ENCODE measurements at places on chromosomes 6 and 20.

DNA sequence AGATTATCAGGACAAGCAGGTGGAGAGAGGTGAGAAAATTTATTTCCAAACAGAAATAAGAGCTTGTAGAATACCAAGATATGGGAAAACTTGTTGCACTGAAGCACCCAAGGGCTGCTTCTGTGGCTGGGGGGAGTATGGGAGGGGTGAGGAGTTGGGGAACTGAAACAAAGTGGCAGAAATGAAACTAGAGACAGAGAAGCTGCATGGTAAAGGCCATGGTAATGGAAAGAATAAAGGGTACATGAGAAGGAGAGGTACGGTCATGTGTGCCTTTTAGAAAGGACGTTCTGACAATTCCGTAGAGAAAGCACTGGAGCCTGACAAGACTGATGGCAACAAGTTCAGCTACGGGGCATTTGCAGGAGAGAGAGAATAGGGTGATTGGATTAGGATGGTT lies 51.6 kb upstream of the RIN2 start:
- no peak for DNase-seq

GRCh38 chr20:23609486-23610109 lies 3.9 kb upstream of the CST9 start:
- no peak for DNase-seq

DNA sequence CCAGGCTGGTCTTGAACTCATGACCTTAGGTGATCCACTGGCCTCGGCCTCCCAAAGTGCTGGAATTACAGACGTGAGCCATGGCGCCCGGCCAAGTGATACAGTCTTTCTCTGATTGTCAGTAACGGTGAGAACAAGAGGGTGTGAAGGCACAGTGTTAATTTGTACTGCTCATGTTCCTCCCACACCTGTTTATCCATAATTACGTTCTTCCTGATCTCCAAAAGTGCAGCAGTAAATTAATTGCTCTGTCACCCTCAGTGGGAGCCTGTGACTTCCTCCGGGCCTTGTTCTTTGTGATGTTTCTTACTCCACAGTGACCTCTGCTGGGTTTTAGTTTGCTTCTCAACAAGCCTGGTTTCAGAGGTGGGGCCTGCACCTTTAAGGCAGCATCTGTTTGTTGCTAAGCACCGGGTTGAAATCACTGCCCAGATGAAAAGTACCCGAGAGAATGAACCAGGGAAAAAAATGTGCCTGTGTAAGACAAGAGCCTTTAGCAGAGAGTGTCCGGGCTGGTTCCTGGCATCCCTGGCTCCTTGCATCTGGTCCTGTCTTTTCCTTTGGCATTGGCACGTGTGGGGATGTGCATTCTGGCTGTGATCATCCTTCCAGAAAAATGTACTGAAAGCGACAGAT lies 89.1 kb upstream of the CLDN20 start:
- peak; percentile 85 for DNase-seq

DNA sequence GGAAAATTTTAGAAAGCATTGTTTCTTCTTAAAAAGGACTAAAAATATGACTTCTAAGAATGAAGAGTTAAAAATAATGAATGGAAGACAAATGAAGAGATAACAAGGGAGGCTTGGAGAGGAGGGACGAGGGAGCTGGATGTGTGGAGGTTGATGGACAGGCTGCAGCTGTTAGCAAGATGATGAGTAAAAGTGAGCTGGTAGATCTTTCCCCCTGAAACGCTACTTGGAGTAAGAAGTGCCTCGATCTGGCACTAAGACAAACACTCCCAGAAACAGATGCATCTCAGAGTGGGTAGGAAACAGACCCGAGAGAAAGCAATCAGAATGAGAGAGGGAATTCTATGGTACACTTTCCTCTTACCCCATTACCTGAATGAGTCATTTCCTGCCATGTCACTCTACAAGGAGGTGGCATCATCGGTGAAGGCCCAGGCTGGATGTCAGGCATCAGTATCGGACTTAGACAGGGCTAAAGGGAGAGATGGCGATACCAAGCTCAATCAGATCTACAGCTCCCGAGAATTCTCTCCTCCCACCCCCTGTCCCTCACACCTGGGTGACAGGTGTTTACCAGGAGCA lies 154.1 kb upstream of the BMP2 start:
- no peak for DNase-seq

- DNase-seq, result no peak
Observed at GRCh38 chr20:18981962-18982539, 168.5 kb downstream of the SCP2D1 start.

DNA sequence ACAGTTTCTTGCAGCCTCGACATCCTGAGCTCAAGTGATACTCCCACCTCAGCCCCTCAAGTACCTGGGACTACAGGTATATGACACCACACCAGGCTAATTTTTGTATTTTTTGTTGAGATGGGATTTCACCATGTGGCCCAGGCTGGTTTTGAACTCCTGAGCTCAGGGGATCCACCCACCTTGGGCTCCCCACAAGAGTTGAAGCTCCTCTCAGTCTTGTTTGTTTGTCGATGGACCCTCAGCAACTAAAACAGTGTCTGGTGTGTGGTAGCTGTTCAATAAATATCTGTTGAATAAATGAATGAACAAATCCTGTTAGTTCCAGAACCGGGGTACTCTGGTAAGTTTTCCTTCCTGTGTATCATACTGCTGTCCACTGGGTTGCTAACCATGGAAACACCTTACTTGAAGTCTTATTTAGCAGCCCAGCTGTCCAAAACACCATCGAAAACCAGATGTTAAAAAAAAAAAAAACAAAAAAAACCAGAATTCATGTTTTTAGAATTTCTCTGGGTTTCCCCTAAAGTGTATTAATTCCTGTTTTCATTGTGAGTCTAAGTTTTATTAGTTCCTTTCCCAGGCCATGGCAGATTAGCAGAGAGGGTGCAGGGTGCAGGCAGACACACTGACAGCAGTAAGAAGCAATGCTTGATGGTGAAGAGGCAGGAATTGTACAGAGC lies 7.8 kb upstream of the EZR start:
- no peak for DNase-seq

DNA sequence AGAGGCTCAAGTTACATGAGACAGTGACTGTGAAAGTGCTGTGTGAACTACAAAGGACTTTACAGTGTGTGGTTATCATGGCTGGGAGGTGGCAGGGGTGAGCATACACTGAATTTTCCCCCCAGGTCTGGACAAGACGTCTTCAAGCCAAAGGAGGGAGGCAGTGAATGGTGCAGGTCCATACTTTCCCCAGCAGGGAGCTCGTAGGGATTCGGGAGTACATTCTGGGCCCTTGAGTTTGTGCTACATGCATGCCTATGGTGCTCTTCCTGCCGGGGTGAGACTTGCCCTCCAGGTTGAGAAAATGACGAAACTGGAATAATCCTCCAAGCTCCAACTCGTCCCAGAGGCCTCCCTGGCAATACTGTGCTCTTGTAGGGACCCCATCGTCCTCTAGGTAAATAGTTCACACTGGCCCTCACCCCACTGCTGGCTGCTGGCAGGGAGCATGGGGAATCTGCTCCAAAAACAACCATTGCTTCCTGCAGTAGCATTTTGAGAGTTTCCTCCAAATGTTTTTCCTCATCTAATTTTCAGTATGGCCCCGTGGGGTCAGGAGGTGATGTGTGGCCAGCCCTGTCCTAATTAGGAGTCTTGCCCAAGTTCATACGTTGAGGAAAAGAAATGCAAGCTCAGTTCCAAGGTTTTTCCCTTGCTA lies 57.6 kb downstream of the ZNF831 start:
- peak; percentile 28 for DNase-seq

- DNase-seq, result peak; percentile 61
Observed at GRCh38 chr6:13194852-13195251, 133.5 kb downstream of the TBC1D7 start.

- no peak for DNase-seq
Observed at GRCh38 chr6:44044154-44044539, 83.1 kb downstream of the MRPL14 start.

GRCh38 chr6:100237821-100238220 lies 226.9 kb downstream of the SIM1 start:
- no peak for DNase-seq

DNA sequence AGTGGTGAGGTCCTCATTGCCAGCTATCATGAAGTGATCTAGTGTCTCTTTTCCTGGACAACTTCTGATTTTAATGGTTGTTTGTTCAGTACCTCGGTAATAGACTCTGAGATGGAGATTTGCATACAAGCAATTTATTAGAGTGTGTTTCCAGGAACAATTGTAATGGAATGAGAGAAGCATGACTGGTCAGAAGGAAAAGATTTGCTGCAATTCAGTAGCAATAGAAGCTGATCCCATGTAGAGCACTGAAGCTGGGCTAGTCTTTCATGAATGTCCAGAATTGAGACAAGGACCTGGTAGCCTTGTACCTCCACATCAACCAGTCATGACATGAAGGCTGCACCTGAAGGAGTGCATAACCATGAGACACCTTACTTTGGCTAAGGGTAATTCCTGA lies 526.5 kb downstream of the NKAIN2 start:
- no peak for DNase-seq

DNA sequence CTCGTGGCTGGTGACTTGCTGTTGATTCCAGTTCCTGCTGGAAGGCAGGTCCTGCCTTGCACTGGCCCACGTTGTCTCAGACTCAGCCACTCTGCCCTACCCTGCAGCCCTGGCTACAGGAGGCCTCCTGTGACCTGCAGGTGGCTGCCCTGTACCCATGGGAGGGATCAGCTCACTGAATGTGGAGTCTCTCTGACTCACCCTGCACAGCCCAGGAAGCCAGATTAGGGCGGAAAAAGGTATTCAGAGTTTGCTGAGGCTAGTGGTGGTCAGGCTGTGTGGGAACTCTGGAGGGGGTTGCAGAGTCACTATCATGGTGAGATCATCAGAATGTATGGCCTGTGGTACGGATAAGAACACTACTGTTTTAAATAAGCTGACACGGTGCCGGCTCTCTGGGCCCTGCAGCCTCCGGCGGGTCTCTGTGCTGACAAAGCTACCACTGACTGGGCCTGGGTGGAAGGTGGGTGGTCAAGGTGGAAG lies 24.7 kb upstream of the PYGB start:
- DNase-seq, result peak; percentile 39

DNA sequence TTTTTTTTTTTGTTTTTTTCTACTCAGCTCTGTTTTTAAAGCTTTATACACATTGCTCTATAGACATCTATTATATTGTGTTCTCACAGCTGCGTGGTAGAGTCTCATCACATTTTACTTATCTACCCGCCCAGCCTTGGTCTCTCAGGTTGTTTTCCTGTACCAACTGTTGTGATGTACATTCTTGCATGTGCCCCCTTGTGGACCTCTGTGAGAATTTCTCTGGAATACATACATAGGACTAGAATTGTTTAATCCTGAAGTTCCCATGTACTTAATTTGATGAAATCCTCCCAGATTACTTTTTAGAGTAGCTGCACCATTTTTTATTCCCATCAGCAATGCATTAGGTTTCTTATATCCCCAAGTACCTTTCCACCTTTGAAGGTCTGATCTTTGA lies 40.4 kb upstream of the TINAG start:
- DNase-seq, result peak; percentile 43

- DNase-seq, result no peak
Observed at GRCh38 chr20:62955519-62956386, 3.2 kb downstream of the SLC17A9 start.

GRCh38 chr6:15336900-15337560 lies 91.2 kb downstream of the JARID2 start:
- no peak for DNase-seq

- no peak for DNase-seq
Observed at GRCh38 chr6:34630040-34630439, 66.5 kb downstream of the ILRUN start.

GRCh38 chr6:30719356-30719755 lies 796 bp upstream of the TUBB start:
- no peak for DNase-seq

GRCh38 chr6:77341058-77341986 lies 122.0 kb downstream of the HTR1B start:
- DNase-seq, result no peak

DNA sequence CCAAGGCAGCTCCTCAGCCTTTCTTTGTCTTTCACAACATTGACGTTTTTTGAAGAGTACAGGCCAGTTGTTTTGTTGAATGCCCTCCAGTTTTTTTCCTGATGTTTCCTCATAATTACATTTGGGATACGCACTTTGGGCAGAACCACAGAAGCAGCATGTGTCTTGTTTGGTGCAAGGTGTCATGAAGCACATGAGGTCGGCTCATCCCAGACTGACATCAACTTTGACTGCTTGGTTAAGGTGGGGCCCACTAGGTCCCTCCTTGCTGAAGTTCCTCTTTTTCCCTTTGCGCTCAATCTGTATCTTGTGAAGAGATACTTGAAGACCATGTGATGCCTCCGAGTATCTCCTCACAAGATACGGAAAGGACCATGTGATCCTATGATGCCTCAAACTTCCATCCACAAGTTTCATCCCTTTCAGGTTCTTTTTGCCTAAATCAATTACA lies 10.5 kb downstream of the SNAI1 start:
- no peak for DNase-seq

DNA sequence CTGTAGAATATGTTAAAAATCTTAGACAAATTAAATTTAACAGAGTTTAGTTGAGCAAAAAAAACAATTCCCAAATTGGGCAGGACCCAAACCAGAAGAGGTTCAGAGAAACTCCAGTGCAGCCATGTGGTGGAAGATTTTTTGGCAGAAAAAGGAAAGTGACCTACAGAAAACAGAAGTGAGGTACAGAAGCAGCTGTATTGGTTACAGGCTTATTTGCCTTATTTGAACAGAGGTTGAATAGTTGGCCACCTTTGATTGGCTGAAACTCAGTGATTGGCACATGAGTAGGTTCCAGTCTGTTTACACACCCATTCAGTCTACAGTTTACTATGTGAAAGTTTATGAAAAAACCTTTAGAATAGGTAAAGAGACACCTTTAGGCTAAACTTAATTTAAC lies 110.9 kb upstream of the LAMP5 start:
- no peak for DNase-seq

DNA sequence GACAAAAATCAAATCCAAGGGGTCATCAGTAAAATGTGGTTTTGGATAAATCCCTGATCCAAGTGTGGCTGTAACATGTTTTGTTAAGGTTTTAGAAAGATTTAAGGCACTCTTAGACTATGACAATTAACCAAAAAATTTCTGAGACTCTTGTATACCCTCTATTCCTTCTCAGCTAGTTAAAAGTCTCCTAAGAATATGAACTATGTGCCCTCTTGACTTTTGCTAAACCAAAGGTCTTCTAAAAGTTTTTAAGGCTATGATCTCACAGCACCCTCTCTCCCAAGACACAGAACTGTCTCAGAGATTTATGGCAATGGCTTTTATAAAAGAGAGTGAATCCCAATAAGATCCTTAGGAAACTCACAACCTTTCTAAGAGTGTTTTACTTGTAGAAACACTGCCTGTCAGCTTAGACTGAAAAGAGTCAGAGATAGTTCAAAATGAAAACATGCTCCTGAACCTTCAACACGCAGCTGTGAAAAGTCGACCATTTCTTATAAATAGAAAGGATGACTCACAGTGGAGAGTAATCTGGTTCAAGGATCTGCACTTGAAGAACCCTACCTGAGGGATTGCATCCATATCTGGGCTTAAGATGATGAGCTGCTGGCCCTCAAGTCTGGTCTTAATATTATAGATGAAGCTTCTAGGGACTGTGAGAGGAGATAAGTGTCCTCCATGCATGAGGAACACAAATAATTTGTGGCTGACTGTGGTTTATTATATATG lies 388.4 kb upstream of the GJE1 start:
- no peak for DNase-seq

All from HEK293T (cell line).